Endothelial cell (in vitro differentiated cells): ENCODE measurements at places on chromosomes 6 and 20.

- no peak for DNase-seq
Measured at GRCh38 chr6:56475736-56476457, 166.8 kb downstream of the DST start.

DNA sequence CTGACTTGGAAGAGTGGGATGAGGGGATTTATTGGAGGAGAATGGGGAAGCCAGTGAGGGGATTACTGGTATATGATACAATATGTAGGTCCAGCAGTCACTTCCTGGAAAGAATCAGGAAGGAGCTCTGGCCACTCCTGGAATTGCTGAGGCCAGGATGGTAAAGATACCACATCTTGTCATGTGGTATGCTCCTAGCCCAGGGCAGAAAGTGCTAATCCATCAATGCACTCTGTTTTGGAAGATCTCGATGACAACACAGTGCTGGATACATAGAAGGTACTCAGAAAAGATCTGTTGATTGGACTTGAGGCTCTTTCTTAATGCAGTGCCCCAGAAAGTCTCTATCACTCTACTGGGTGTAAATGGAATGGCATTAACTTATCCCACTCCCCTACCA is 52.6 kb downstream of the LAMP5 start:
- DNase-seq = no peak

- DNase-seq = no peak
Measured at GRCh38 chr6:78199044-78199443, 546.2 kb downstream of the MEI4 start.

GRCh38 chr20:9672981-9673380 is 158.6 kb downstream of the LAMP5 start:
- DNase-seq = no peak

- DNase-seq = no peak
Measured at GRCh38 chr6:158410784-158411183, 98.5 kb downstream of the TULP4 start.

DNA sequence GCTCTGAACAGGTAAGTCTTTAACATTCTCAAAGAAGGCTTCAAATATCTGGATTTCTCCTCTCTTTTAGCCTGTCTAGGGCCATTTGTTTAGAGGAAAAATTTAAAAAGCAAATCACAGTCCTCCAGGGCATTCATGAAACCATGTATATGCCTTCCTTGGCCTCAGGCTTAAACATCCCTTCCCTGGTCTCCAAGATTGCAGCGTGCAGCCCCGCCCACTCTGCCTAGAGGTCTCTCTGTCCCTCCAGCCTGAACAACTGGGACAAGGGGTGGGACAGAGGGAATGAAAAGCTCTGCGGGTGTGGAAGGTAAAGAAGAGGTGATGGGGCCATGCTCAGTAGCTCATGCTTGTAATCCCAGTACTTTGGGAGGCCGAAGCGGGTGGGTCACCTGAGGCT is 9.8 kb upstream of the CBFA2T2 start:
- DNase-seq = no peak

DNA sequence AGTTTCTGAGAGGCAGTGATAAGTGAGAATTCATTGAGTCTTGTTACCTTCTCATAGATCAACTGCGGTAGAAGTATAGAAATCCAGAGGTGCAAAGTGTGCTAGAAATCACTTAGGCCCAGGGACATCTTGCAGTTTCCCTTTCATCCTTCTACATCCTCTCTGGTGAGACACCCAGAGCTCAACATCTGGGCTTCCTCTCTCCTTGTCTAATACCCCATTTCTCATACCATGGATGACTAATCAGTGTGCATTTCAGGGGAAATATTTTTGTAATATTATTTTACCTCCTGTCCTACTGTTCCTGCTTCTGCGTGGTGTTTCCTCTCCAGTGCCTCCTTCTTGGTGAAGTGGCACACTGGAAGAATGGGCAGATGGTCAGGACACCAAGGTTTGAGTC is 322.4 kb downstream of the TFAP2B start:
- DNase-seq = no peak

GRCh38 chr6:149190224-149190831 is 127.2 kb upstream of the TAB2 start:
- peak; percentile 31 for DNase-seq

DNA sequence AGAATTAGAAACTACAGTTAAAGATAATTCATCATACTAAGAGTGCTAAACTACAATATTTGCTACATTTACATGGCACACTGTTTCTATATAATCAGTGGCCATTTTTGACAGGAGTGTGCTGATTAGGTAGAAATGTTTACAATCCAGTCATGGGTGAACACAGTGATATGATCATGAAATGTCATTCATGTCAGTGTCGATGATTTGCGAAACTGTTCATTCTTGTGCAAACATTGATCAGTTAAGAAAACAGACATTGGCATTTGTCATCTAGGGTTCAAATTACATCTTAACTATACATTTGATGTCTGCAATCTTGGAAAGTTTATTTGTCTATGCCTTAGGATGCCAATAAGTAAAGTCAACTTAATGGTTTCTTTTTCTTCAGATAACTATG is 474.9 kb downstream of the DOK5 start:
- no peak for DNase-seq
